ENCODE measurements at places on chromosomes 12 and 14. TPM values are rescaled to one million over a fixed set of nuclear protein-coding genes. Genes with fewer than 3 reads are reported as not detected.

STAT2 gene
- total RNA-seq = 101 TPM

FAM222A gene
- 21.0 TPM for total RNA-seq

SLC10A1 gene
- not detected for total RNA-seq

DNA sequence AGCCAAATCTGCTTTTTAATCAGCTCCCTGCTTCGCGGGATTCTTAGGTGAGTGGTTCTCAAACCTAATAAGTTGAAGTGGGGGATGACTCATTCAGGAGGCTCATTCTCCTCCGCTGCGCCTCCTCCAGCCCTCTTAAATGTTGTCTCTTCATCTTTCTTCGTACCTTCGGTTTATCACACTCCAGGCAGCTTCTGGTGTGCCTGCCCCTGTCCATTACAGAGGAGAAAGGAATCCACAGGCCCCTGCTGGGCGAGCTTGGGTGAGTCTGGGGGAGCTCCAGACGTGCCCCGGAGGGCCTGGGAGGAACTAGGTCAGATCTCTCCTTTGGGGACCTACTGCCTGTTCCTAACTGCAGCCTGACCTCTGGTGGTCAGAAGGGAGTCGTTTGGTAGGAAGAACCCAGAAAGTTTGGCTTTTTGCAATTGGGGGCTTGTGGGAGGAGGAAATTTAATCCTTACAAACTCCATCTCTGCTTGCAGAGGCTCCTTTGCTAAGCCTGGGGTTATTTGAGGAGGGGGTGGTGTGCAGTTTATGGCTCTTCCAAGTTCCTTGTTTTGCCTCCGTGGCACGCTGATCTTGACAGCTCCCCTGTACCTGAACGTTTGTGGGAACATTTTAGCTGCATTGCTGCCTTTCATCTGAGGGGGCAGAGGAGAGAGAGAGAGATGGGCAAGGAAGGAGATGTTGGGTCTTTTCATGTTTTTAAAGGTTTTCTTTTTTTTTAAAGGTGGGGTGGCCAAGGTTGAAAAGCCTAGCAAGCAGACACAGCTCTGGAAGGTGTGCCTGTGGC lies 84.1 kb upstream of the GNG2 start:
- peak; percentile 73 for DNase-seq

DNA sequence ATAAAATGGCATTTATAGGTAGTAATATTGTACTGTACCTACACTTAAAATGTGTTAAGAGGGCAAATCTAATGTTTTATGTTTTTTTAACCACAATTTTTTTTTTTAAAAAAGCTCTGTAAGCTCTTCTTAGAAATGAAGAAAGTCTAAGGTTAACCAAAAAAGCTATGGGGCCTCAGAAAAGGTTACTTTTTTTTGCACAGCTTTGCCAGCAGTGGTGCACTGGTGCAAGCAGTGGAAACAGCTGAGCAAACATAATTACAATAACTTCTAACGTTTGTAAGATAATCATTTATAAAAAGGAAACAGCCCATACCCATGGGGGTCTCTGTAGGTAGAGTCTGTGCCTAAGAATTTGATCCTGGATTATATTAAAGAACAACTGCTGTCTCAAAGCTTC lies 85.1 kb upstream of the NID2 start:
- no peak for DNase-seq
